ENCODE measurements at places on chromosomes 12 and 14.

DNA sequence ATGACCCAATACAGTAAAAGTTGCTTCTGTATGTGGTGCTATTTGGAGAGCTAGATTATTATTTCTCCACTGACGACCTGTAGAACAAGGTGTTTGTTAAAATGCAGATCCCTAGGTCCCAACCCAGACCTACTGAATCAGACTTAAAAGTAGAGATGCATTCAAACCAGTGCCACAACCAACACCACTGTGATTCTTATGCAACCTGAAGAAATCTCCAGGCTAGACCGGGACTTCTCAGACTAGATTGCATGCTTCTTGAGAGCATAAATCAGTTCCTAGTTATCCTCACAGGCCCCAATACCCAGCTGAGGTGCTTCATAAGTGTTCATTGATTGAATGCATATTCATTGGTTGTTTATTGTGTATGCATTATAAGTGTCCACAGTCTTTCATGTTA lies 78.2 kb downstream of the SPTSSA start:
- no peak for DNase-seq

DNA sequence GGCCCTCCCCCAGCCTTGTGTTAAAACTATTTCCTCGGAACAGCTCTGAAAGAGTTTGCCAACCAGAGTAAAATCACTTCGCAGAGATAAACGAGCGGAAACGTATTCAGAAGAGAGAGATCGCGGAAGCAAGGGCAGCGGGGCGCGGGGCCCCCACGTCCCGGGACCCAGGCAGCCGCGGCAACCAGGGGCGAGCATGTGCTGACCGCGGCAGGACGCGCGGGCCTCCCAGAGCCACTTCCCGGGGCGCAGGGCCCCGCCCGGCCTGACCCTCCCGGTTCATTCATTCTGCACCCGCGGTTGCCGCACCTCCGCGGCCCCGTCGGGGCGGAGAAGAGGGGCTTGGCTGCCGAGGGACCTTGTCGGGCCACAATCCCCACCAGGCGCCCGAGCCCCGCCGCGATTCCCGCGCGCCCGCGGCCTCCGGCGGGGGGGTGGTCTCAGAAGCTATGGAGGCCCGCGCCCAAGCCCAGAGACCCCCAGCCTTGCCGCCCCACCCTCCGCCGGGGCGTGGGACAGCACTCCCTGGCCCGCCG lies 598 bp downstream of the UBE2N start:
- DNase-seq = no peak

GRCh38 chr12:79764641-79765040 lies 73.9 kb upstream of the PAWR start:
- no peak for DNase-seq

GRCh38 chr14:77145975-77146740 lies 4.6 kb upstream of the ZDHHC22 start:
- no peak for DNase-seq

- no peak for DNase-seq
Measured at GRCh38 chr12:1530592-1531152, 63.7 kb downstream of the FBXL14 start.

- no peak for DNase-seq
Measured at GRCh38 chr12:94167756-94168416, 19.5 kb downstream of the PLXNC1 start.

- DNase-seq = no peak
Measured at GRCh38 chr12:69044887-69045286, 111.9 kb upstream of the CPM start.

All from stimulated activated CD8-positive, alpha-beta memory T cell treated with anti-CD3 and anti-CD28 coated beads, Interleukin-2, amount 100 ng/mL, for 48 hours (primary cell).